SIG-M5 (cell line): ENCODE measurements at places on chromosomes 4 and X.

DNA sequence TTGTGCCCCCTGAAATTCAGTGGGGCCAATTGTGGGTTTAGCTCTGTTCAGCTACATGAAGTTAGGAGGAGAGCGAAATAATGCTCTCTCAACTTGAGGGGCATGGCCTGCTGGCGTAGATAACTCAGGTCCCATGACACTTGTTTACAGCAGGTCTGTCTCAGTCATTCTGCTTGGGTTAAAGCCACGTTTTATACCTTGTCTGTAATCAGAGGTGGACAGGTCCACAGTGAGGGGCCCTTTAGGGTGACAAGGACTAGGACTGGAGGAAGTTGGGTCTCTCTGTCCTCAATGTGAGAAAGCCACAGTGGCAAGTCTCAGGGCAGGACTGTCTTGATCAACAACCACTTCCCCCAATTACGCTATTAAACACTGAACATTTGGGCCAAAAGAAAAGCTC, 49.0 kb downstream of the PDHA1 start:
- DNase-seq = no peak

GRCh38 chrX:133913658-133914388, 71.6 kb downstream of the GPC3 start:
- DNase-seq = no peak

GRCh38 chr4:1210241-1210841, 38.0 kb upstream of the SPON2 start:
- no peak for DNase-seq

- no peak for DNase-seq
These were observed 62.5 kb upstream of the GPR174 start for GRCh38 chrX:79081895-79082512.

DNA sequence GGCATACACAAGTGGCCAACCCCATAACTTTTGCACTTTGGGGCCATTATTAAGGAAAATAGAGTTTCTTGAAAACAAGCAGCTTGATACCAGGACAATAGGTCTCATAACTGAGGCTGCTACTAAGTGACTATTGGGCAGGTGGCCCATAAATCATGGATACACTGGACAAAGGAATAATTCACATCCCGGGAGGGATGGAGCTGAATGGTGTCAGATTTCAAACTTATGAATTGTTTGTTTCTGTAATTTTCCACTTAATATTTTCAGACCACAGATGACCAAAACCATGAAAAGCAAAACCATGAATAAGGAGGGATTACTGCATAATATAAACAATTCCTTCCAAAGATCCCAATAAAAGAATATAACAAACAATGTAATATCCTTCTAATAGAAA, 114.4 kb downstream of the WDFY3 start:
- no peak for DNase-seq

DNA sequence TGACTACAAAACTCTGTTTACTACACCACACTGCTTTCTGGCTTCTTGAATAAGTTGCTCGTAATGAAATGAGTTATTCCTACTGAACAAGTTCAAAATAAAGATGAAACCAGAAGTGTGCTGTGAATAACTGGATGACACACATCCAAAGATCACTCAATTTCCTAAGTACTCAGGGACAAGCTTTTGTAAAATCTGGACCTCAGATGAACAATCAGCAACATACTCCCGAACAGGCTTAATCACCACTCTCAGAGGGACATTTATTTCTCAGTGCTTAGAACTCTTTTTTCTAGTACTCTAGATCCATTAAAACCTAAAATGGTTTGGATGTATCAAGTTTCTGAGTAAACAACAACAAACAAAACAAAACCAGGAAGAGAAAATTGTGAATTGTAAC, 61.5 kb upstream of the EXOC1L start:
- no peak for DNase-seq

- no peak for DNase-seq
These were observed 106.6 kb upstream of the HS3ST1 start for GRCh38 chr4:11535333-11535732.

DNA sequence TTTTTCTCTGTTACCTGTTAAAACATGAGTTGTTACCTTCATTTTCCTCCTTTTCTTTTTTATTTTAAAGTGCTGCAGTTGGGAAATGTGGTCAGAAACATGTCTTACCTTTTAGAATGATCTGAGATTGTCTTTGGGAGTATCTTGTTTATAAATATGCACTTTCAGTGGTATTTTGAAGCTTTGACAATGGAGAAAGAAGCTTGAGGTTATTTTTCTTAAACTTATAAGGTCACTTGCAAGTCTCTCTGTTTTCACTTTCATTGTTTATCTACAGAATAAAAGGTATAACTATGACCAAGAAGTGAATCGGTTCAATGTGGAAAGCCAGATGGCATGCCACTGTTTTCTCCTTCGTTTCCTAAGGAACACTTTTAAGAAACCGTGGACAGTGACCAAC, 167.5 kb upstream of the SLC7A11 start:
- DNase-seq = no peak

DNA sequence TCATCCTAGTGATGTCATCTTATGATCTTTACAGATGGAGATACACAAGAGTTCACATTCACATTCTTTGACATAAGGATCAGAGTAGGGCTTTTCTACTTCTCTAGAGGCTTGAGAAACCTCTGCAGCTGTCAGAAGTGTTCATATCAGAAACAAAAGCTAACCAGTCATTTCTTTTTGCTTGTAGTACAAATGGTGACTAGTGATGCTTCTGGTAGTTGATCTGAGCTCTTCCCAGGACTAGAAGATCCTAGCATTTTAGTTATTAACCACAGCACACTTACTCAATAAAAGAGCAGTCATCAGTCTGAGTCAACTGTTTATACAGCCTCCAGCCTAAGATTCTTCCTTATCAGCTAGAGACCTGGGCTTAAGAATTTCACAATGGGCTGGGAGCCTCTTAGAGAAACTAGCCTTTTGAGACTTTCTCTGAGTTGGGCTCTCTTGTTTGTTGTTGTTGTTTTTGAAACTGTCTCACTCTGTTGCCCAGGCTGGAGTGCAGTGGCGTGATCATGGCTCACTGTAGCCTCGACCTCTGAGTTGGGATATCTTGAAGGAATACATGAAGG, 84.1 kb downstream of the TMEM164 start:
- DNase-seq = peak; percentile 48

GRCh38 chr4:6902318-6903042, 7.1 kb upstream of the TBC1D14 start:
- DNase-seq = no peak

GRCh38 chrX:39227371-39227770, 426.1 kb downstream of the MID1IP1 start:
- DNase-seq = no peak

DNA sequence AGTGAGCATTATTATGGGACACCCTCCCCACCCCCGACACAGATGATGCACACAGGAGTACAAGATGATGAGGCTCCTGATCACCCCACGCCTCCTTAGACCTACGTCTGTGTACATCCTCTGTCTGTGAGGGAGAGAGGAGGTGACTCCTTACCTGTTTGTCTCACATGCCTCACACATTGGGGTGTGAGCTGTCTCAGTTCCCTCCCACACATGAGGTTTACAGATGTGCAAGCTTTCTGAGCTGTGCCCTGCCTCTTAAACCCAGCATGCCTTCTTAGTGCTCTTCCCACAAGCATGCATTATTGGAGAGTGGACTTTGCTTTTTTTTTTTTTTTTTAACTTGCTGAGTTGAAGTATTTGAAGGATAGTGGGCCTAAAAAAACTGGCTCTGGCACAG, 76.7 kb downstream of the CLCN5 start:
- DNase-seq = no peak

DNA sequence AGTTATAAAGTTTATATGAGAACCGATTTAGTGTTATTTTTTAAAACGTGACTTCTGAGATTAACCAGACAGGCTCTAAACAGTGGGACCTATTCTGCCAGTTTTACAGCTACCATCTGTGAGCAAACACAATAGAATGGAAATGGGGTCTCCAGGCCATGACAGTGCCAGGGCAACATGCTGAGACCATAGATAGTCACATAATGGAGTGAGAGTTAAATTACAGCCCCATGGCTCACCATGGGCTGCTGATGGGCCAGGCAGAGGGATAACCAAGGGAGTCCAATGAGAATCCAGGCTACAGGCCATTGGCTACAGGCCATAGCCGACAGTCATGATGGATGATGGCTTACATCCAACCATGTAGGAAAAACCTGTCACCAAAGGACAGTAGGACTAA, 183.5 kb upstream of the NDP start:
- no peak for DNase-seq

DNA sequence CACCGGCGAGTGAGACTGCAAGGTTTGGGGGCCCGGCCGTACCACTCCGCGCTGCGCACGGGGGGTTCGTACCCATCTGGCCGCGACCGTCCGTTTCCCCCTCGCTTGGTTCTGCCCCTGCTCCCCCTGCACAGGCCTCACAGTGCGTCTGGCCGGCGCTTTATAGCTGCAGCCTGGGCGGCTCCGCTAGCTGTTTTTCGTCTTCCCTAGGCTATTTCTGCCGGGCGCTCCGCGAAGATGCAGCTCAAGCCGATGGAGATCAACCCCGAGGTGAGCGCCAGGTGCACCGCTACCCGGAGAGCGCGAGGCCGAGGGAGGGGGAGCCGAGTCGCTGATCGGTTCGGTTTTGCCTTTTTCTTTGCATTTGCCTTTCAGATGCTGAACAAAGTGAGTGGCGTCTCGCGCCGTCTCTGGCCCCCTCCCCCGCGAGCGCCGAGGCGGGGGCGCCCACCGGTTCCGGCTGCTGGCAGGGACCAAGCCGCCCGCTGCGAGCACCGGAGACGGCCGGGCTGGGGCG, at the start of gene UCHL1:
Gene UCHL1, plus strand, starts transcription at position 189 of the 517 bp plus-strand sequence. Its CDS starts 49 bp downstream, at position 238.
- DNase-seq = no peak

DNA sequence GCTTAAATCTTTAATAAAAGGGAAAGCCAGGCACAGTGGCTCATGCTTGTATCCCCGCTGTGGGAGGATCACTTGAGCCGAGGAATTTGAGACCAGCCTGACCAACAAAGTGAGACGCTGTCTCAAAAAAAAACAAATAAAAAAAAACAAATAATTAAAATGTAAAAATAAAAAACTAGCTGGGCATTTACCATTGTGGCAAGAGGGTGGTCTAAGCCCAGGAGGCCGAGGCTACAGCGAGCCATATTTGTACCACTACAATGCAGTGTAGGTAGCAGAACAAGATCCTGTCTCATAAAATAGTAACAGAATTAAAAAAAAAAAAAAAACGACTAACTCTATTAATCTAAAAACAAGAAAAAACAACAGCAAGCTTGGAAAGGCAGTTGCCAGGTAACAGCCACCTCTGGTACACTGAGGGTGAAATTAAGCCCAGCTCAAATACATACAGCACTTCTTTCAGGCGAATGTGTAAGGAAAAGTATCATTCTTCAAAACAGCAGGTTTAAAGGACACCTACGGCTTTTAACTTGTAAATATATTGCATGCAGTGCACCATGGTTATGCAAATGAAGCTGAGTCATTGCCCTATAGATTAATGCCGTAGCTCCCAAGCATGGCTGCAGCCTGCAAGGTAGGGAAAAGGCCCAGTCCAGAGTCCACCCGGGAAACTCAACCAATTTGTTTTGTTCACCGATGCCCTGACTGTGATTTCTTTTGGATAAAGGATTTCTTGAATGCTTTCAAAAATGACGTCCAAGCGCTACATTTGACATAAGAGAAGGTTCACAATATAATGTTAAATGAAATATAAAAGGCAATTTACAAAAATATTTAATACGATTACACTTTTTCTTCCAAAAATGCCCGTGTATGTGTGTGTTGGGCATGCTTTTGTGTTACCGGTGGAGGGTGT, 14.5 kb upstream of the TXLNG start:
- DNase-seq = no peak

GRCh38 chrX:10142041-10142599, 14.7 kb upstream of the CLCN4 start:
- no peak for DNase-seq

- no peak for DNase-seq
These were observed 76.0 kb upstream of the AP1S2 start for GRCh38 chrX:15930585-15930984.

GRCh38 chrX:41304178-41304577, 29.8 kb upstream of the DDX3X start:
- no peak for DNase-seq

DNA sequence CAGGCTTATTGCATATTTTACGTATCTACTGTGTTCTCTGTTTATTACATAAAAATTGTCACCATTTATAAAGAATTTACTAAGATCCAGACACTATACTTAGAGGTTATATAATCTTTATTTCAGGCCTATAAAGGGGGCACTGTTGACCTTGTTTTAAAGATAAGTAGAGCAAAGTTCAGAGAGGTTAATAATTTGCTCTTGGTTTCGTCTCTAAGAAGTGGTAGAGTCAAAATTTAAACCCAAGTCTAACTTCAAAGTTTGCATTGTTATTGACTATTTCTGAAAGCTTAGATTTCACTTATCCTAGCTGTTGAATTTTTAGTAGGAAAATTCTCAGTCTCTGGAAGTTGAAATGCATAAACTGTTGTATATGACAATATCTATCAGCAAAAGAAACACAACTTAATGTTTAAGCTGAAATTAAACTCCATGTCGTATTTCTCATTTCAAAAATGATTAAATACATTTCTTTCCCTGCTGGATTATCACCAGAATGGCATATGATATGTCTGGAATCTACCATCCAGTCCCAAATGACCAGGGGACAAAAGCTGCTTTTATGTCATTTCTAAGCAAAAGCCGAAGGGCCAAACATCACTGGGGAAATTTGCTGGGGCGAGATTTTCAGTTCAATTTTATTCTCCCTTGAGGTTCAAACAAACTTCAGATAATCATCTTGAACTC, 138.4 kb downstream of the SLC7A11 start:
- no peak for DNase-seq

DNA sequence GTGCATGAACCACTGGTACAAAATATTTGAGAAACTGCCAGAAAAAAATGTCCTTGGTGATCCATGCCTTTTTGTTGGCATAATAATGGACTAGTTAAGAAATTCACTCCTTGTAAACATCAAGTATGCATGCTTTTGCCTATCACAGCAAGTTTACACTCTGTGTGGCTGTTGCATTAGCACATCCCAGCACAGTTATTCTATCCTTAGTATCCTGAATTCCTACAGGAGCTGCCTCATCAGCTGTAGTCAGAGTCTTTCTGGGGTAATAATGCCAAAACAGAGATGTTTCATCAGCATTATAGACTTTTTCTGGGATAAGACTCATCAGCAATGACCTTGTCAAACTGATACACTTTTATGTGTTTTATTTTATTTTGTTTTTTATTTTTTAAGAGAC, 82.8 kb downstream of the CHIC2 start:
- no peak for DNase-seq

DNA sequence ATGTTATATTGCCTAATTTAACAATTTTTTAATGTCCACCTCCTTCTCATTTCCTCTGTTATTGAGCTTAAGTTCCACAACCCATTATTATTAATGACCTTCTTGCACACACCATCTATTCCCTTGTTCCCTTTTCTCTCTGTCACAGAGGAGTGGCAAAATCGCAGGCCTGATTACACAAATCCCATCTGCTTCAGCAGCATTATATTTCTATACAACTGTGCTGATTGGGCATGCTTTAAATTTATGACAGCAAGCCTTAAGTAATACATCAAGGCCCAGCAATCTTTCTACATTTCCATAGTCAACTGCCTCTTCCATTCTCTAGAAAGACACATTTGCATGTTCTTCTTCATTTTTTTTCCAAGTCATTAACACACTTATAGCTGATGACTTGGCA, 423.8 kb downstream of the PRDM5 start:
- DNase-seq = no peak

GRCh38 chrX:102491766-102492165, 20.2 kb upstream of the TCP11X2 start:
- no peak for DNase-seq

GRCh38 chrX:22081475-22082092, 49.5 kb downstream of the PHEX start:
- DNase-seq = no peak

GRCh38 chr4:87839592-87839946, 6.8 kb downstream of the MEPE start:
- DNase-seq = no peak

- no peak for DNase-seq
These were observed 10.1 kb downstream of the ELF4 start for GRCh38 chrX:130100180-130100579.
